Epithelial cell of alveolus of lung (primary cell): ENCODE measurements at places on chromosomes 7 and 10. TPM values are rescaled to one million over a fixed set of nuclear protein-coding genes. Genes with fewer than 3 reads are reported as not detected.

H2BK1 gene
- total RNA-seq = not detected in 2 replicates

ABCB4 gene
- 2.4 and 2.5 TPM in 2 replicates for total RNA-seq

MYOZ1 gene
- 0.39 TPM in 1 of 2 replicates, not detected in the other for total RNA-seq

CALHM1 gene
- not detected in 2 replicates for total RNA-seq

COL17A1 gene
- 1.0 and 7.5 TPM in 2 replicates for total RNA-seq

EEF1AKMT2 gene
- total RNA-seq = 12.8 and 17.0 TPM in 2 replicates

VPS50 gene
- 9.8 and 24.4 TPM in 2 replicates for total RNA-seq

ADCY1 gene
- total RNA-seq = 0.16 and 0.52 TPM in 2 replicates

NPY gene
- total RNA-seq = not detected in 2 replicates

CCL24 gene
- total RNA-seq = not detected in 2 replicates

TMEM139 gene
- total RNA-seq = 0.39 TPM in 1 of 2 replicates, not detected in the other

NUPR2 gene
- not detected in 2 replicates for total RNA-seq

STX1A gene
- total RNA-seq = 2.5 and 9.3 TPM in 2 replicates

PNLIP gene
- total RNA-seq = not detected in 2 replicates

NPFFR1 gene
- not detected in 2 replicates for total RNA-seq

CDC14C gene
- total RNA-seq = not detected in 2 replicates

SUGCT gene
- total RNA-seq = 7.4 and 10.6 TPM in 2 replicates

WNT2 gene
- total RNA-seq = 0.13 and 42.6 TPM in 2 replicates

CPED1 gene
- total RNA-seq = 15.1 and 21.2 TPM in 2 replicates

ACBD7 gene
- 0.40 and 1.9 TPM in 2 replicates for total RNA-seq

IL2RA gene
- not detected in 2 replicates for total RNA-seq

HMX2 gene
- not detected in 2 replicates for total RNA-seq

ZNF804B gene
- not detected in 2 replicates for total RNA-seq

AS3MT gene
- 0.78 and 1.8 TPM in 2 replicates for total RNA-seq

SPDYE5 gene
- not detected in 2 replicates for total RNA-seq

DNAJB6 gene
- total RNA-seq = 91.9 and 93.2 TPM in 2 replicates

SFTPA1 gene
- total RNA-seq = not detected in 2 replicates

CALCR gene
- 0.13 TPM in 1 of 2 replicates, not detected in the other for total RNA-seq

CCDC172 gene
- not detected in 2 replicates for total RNA-seq

MAGI2 gene
- total RNA-seq = 1.6 and 3.7 TPM in 2 replicates

COL13A1 gene
- 3.7 and 22.6 TPM in 2 replicates for total RNA-seq
